Colonic mucosa (tissue), 4 donors: ENCODE measurements at places on chromosomes 6 and 20. TPM values are rescaled to one million over a fixed set of nuclear protein-coding genes. Genes with fewer than 3 reads are reported as not detected.

DNA sequence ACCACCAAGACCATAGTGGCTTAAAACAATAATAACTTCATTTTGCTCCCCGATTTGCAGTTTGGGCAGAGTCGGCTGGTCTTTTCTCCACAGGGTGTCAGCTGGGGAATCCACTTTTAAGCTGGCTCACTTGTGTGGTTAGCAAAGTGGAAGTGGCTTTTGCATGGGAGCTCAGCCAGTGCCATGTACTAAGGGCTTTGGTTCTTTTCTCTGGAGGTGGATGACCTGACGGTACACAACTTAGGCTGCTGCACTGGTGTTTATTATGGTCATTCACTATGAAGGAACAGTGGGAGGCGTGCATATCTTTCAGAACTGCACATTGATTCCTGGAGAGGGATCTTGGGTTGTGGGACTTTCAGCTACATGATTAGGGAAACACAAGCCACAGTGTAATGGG, 141.0 kb downstream of the OR2B2 start:
- DNase-seq = no peak

DNA sequence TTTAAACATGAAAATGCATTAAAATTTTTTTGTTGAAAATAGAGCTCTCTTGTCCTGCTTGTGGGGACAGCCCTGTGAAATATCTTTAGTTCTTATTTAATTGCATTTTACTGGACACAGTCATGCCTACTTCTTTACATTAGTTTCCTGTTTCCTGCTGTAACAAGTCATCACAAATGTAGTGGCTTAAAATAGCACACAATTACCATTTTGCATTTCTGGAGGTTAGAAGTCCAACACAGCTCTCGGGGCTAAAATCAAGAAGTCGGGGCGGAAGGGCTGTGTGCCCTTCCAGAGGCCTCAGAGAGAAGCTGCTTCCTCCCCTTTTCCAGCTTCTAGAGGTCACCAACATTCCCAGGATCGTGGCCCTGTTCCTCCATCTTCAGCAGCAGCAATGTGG, 29.4 kb downstream of the PNLDC1 start:
- DNase-seq = no peak

RAB44 gene
- total RNA-seq = 0.30 TPM

HRH3 gene
- not detected for total RNA-seq

BPIFB1 gene
- 0.20 TPM for total RNA-seq

GRCh38 chr6:20309186-20309585, 92.5 kb upstream of the E2F3 start:
- no peak for DNase-seq

DNA sequence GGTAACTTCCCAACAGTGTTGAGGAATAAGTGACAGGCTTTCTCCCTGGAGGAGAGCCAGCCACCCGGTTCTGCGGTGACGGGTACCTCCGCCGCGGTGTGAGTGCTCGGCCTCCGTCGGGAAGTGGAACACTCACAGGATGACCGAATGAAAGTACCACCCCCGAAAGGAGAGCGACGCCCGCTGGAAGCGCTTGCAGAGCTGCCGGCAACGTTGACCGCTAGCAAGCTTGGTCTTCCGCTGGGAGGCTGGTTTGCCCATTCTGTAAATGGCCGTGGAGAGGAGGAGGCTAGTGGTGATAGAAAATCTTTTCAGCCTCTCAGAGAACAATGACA, 614 bp upstream of the TMEM242 start:
- peak; percentile 76 for DNase-seq

GRCh38 chr20:26276554-26277210, 580.0 kb upstream of the ZNF337 start:
- DNase-seq = no peak

MAFB gene
- 2.8 TPM for total RNA-seq

DNA sequence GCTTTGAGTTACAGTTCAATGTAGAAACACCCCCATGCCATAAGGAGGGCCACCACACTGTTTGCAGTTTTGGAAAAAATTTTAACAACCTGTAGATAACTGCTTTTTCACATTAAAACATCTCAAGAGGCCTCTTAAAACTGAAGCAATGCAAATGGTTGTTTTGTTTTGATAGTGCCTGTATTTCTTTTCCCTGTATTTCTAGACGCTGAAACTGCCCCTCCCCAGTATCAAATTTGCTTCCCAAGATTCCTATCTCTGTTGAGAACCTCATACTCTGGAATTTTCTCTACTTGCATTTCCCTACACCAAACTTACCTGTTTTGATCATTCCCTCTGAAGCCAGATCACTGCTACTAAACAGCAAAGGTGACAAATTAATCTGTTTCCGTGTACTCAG, 98.5 kb downstream of the PHACTR1 start:
- DNase-seq = no peak

GRCh38 chr6:155026022-155026705, 31.0 kb downstream of the TIAM2 start:
- DNase-seq = no peak

DNA sequence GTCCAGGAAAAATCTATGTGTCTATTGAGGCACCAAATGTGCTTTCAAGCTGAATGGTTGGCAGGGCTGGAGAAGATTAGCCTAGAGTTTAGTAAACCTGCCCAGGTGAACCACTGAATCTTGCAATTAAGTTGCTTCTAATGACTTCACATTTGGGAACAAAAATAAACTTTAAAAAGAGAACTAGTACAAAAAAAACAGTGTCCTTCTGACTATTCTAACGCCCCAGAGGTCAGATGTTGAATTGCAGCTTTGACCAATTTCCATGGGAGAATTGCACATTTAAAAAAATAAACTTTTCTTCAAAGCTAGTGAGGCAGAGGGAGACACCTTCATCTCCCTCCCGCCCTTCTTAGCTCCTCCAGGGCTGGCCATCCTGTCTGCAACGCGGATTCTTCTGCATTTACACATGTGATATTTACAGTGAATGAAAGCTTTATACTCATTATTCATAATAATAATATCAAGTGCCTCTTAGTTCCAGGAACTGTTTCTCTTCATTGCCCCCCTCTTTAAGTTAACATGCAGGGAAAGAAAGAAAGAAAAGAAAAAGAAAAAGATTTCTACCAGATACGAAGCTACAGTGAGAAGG, 270.2 kb downstream of the SMOC2 start:
- DNase-seq = no peak

DNA sequence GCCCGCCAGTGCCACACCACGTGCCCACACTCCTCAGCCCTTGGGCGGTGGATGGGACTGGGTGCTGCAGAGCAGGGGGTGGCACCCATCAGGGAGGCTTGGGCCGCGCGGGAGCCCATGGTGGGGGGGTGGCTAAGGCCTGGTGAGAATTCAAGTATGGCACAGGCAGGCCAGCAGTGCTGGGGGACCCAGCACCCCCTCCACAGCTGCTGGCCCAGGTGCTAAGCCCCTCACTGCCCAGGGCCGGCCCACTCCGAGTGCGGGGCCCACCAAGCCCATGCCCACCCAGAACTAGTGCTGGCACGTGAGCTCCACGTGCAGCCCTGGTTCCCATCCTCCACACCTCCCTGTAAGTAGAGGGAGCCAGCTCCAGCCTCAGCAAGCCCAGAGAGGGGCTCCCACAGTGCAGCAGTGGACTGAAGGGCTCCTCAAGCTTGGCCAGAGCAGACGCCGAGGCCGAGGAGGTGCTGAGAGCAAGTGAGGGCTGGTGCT, 1091.1 kb upstream of the GJE1 start:
- no peak for DNase-seq

GRCh38 chr6:133966654-133967329, 13.8 kb downstream of the TBPL1 start:
- no peak for DNase-seq

DNA sequence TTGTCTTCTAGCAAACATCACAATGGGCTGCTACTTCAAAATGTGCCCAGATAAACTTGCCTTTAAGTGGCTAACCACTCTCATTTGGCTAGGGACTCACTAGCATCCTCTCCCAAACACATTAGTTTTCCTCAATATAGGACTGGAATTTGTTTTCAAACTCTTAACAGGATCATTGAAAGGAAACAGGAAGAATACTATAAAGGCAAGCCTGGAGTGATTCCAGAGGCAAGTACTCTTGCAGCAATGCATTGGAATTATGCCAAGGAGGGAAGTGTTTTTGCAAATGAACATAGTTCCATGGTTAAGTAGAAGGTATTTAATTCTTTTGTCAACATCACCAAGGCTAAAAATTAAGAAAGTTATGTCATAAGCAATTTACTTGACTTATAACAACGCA, 12.2 kb downstream of the EPHA7 start:
- DNase-seq = no peak

DNA sequence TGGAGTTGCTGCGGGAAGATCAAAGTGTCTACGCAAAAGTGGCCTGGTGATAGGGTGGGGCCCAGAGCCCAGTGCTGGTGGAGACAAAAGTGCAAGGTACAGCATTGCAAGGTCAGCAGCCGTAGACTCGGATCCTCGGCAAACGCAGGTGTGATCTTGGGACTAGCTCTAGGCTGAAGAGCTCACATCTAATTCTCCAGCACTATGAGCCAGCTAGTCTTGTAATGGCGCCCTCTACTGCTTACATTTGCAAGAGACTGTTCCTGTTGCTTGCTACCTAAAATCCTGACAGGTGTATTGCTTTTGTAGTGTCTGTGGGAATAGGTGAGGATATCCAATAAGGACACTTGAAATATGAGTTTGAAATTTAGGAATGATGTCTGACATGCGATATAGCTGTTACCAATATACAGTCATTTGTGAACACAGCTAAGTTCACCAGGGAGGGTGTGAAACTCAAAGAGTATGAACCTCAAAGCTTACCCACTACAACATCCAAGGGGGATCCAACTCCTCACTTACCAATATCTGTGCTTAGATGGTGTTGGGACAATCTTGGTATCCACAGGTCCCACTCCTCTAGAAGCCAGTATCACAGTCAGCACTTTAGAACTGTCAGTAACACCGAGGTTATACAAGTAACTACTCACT, 58.4 kb downstream of the PDE7B start:
- DNase-seq = peak; percentile 69

PSORS1C2 gene
- total RNA-seq = not detected

PROKR2 gene
- not detected for total RNA-seq

MAP3K5 gene
- 15.3 TPM for total RNA-seq

SLC17A2 gene
- total RNA-seq = not detected

DNA sequence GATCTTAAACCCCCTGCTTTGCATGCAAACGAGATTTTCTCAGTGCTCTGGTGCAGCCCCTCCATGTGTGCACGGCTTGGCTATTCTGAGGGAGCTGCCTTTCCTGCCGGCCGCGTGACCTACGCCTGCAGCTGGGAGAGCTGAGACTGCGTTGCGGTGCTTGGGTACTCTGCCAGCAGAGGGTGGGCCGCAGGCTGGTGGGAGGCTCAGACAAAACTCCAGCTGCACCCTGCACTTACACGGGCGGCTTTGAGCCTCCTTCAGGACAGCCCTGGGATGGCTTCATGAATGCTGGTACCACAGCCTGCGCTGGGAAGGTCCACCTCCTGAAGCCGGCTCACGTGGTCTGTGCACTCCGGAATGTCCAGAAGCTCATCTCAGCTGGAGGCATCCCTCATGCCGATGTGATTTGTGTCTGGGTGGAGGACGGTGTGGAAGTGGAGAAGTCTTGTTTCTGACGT, 223.7 kb downstream of the DLL1 start:
- no peak for DNase-seq

SRSF12 gene
- total RNA-seq = not detected

GRCh38 chr6:44216677-44217331, at the start of gene MYMX:
MYMX (plus strand) TSS chr6:44216926; CDS start chr6:44217472, 546 bp downstream.
- DNase-seq = no peak

DNA sequence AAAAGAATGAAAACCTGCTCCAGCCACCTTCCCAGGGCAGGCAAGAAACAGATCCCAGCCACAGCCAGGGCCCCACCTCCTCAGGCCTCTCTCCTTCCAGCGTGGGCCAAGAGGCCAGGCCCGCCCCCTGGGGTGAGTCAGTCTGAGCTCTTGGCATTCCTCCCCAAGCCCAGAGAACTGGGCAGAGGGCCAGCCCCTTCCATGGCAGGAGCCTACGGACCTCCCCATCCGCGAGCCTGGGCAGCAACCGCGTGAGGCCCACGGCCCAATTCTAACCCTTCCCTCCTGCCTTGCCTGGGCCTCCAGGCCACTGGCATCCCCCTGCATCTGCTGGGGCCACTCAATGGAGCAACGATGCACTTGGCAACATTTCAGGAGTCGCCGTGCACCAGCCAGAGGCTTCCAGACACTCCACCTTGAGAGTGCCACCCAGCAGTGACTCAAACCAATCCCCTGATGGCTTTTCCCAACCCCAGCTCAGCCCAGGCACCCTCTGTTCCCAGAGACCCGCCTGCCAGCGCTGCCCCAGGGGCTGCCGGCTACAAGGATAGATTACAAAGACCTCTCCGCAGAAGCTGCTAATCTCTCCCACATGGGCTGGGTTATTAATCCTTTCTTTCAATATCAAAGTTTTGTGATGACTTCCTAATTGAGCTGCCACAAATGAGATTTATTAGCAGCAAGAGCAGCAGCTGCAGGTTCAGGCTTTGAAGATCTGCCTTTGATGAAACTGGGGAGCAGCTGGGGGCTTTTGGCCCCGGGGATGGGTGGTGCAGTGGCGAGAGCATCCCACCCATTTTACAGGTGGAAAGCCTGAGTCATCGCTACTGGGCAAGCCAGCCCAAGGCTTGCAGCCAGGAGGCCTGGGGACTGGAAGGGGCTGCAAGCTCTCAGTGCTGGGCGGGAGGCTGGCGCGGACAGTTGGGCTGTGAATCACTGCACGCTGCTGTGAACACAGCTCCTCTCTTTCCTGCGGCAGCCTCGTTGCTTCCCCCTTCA, 85.7 kb downstream of the NFATC2 start:
- DNase-seq = peak; percentile 95

DNA sequence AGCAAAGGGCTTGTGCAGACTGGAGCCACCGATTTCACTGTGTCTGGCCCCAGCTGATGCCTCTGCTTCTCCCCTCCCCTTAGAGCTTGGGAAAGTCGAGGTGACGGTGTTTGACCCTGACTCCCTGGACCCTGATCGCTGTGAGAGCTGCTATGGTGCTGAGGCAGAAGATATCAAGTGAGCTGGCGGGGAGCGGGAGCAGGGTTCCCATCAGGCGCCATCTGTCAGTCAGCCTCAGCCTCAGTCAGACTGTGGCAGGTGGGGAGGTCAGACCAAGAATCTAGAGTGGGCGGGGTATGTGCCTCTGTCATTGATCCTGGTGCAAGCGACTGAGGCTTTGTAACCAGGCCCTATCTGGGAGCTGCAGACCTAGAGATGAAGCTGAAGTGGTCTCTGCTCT, 5.5 kb downstream of the ERGIC3 start:
- DNase-seq = no peak

SLPI gene
- total RNA-seq = 113 TPM

MICB gene
- total RNA-seq = 6.7 TPM

DNA sequence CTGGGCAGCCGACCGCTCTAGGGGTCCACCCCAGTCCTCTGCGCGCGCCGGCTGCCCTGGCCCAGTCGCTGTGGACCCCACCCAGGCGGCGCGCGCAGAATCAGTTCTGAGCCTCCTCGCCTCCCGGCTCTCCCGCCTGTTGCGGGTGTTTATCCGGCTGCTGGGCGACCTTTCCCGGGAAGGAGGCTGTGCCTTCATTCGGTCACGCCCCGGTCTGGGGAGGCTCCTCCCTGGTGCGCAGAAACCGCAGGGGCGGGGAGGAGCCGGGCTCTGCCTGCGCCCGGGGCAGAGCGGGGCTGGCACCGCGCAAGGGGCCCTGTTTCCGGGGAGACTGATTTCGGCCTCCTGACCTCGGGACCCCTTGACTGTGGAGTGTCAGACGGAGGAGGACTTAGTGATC, 80.8 kb upstream of the EYS start:
- DNase-seq = no peak

- peak; percentile 92 for DNase-seq
These were observed 16.9 kb upstream of the FANCE start for GRCh38 chr6:35435074-35435837.

- no peak for DNase-seq
These were observed 787 bp upstream of the RAB32 start for GRCh38 chr6:146542881-146543210.

GRCh38 chr20:8423482-8423881, 291.4 kb downstream of the PLCB1 start:
- DNase-seq = no peak

GRCh38 chr20:36145877-36146707, 8.4 kb upstream of the EPB41L1 start:
- no peak for DNase-seq
